Small intestine (tissue), 16 donors: ENCODE measurements at places on chromosomes 7 and 10.

GRCh38 chr10:125520968-125521367 lies 162.0 kb downstream of the TEX36 start:
- DNase-seq = no peak

DNA sequence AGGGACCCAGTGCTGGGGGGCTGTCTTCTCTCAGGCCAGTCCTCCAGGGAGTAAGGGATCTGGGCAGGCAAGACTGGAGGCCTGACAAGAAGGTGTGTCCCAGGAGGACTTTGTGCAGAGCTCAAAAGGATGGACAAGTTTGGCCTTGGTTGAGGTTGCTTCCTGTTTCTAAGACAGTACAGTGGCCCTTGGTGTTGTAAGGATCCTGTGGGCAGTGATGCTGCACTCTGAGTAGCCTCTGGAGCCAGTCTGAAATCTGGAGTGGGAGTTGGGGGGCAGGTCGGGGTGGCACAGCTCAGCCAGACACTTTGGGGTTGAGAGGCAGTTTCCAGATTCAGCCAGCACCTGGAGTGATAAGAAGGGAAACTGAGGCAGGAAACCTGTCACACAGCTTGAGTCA lies 139.2 kb upstream of the ZMIZ1 start:
- DNase-seq = no peak

- no peak for DNase-seq
Measured at GRCh38 chr7:98909487-98909886, 31.2 kb downstream of the TRRAP start.

DNA sequence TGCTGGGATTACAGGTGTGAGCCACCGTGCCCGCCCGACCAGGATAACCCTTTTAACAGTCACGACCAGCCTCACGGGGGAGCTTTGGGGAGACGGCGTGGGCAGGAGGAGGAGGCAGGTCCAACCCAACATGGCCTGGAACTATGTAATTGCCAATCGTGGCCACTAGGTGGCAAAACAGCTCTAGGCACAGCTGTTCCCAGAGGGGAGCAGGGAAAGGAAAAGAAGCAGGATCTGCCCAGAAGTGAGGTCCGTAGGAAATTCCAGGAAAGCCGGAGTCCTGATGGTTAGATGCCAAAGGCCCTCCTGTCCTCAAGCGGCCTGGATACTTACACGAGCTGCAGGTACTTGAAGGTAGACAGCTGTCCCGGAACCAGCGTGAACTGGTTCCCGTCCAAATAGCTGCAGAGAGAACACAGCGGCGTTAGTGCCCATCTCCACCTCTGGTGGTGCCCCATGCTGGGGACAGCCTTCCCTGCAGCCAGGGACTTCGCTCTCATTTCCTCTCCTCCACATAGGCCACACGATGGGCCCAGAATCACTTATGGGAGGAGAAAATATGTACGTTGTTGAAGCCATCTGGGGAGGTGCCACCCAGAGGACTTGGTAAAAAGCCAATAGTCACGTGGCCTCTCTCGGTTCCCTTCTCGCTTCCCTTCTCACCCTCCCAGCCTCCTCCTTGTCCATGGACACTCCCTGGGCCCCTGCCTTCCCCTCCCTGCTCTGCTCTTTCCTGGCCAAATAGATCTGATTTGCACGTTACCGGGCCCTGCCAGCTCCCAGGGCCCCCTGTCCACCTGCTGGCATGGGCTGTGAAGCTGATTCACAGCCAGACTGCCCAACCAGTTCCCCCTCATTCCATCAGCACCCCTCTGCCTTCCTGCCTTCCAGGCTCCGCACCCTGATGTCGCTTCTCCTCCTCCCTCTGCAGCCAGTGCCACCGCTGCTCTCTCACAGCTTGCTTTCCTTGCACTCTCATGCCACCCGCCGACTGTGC lies 148.1 kb downstream of the SLIT1 start:
- peak; percentile 82 for DNase-seq

DNA sequence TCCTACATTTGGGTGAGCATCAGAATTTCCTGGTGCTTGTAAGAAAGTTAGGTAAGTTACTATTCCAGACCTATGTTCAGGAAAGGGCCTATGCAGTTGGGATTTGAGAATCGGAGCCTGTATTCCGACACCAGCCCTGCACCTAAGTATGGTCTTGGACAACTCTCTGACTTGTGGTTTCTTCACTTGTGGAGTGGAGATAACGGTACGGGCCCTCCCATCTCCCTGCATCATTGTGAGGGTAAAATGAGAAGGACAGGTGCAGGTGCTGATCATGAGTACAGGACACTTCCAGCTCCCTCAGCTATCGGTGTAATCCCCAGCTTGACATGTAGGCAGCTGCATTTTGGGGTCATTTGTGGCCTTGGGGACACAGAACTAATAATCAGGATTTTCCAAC lies 138.3 kb upstream of the NAMPT start:
- no peak for DNase-seq

DNA sequence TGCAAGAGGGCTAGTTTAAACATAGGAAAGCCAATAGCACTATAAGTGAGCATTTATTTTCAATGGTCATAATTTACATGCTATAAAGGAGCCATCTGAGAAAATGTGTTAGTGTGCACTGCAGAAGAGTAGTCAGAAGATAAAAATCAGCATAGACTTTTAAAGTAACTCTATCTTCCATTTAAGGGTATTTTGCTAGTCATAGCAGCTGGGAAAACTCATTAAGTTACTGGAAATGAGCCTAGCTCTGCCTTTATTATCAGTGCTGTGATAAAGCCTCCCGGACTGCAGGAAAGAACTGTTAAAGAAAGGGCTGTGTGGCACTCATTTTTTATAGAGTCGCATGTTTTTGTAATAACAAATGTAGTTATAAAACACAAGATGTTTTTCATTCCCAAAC lies 825.8 kb upstream of the POM121L12 start:
- DNase-seq = no peak

GRCh38 chr7:122694697-122695096 lies 4.2 kb downstream of the RNF133 start:
- DNase-seq = no peak

DNA sequence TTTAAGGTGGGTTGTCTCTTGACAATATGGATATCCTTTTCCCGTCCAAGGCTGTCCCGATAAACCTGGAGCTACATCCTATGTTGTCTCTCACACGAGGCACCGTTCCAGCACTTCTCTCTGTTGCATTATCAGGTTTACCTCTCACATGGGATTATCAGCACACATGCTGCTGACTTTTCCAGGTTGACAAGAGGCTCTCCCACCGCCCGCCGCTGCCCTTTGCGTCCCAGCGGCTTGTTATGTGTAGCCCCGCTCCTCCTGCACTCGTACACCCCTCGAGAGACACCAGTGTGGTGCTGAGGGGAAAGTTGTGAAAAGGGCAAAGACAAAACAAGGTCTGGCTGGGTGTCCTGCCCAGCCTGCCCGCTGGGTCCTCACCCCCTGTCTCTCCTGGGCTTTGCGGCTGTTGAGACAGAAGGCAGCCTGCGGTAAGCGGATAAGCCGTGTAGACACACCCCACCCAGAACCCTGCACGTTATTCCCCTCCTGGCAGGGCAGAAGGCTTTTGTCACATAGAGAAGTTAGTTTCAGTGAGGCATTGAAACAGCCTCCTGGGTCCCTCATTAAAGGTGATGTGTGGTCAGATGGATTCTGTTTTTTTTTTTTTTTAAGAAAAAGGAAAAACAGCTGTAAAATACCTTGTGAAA lies 38.7 kb downstream of the UBE3C start:
- no peak for DNase-seq

GRCh38 chr10:63515002-63515763 lies 6.0 kb upstream of the REEP3 start:
- DNase-seq = no peak

DNA sequence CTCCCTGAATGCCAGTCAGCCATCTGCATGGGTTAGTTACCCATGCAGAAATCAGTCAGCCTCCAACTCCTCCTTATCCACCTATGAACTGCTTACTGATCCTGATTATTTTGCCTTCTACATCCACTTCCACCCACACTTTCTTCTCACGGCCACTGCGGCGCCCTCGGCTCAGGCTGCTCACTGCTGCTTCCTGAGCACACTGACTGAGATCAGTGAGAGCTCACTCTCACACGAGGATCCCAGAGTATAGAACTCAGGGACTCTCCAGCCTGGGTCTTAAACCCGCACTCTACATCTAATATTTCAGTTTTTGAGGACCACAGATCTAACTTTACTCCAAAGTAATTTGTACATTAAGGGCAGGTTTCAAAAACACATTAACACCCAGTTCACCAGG lies 64.4 kb downstream of the GRB10 start:
- no peak for DNase-seq

GRCh38 chr10:99874341-99875085 lies 92.1 kb downstream of the ABCC2 start:
- DNase-seq = no peak

DNA sequence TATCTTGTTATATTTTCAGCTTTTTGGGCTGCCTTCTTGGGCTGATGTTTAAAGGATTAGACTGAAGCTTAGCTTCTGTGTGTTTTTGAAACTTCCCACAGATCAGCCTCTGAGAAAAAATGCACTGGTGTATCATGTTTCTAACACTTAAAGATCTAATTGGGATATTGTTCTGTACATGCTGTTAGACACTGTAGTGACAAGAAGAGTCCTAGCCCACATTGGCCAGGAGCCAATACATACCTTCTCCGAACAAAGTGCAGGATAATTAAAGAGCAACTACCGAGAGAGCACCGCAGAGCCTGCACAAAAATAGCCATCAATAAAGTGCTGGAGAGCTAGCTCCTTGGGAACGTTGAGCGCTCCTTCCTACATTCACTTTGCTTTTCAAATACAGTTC lies 289.4 kb upstream of the SP8 start:
- peak; percentile 25 for DNase-seq

DNA sequence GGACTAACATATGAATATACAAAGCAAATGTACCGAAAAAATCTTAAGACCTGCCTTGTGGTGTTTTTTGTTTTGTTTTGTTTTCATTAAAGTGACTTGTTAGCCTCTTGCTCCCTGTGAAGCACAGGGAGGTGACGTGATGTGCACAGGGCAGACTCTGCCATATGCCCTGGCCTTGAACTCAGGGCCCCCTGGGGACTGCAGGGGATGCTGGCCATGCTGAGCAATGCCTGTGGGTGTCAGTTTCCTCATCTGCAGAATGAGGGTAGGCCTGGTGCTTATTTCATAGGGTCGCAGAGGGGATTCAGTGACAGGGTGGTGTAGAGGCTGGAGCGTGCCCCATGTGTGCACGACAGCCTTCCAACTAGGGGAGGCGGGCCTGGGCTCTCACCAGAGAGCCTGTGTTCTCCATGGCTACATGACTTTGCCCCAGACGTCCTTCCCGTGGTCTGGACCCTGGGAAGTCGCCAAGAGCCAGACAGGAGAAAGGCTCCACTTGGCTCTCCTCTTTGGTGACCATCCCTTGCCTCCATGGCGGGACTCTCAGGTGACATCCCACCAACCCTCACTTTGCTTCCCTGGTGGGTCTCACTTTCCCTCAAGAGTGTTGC lies 14.5 kb downstream of the EGFR start:
- no peak for DNase-seq

DNA sequence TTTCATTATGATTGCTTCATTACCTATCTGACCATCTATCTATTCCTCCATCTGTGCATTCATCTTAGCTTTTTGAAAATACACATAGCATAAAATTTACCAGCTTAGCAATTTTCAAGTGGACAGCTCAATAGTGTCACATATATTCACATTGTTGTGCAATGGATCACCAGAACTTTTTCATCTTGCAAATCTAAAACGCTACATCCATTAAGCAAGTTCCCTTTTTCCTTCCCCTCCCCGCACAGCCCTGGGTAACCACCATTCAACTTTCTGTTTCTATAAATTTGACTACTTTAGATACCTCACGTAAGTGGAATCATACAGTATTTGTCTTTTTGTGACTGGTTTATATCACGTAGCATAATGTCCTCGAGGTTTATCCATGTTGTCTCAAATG lies 78.0 kb upstream of the ADRB1 start:
- DNase-seq = no peak

DNA sequence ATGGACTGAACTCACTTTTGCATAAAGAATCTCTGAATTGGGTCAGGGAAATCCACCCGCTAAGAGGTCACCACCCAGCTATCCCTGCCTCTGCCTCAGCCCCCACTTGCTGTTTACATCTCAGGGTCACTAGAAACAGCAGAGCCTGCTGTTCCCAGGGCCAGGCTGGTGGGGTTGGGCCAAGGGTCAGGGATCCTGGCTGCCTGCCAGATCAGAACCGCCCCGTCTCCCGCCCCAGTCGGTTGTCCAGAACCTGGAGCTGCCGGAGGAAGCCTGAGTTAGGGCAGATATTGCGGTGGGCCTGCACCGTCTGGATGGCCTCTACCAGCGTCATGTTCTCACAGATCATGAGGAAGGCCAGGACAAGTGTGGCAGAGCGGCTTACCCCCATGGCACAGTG lies 17.0 kb upstream of the SAMD8 start:
- no peak for DNase-seq

GRCh38 chr7:128763541-128763940 lies 12.1 kb downstream of the OPN1SW start:
- DNase-seq = no peak

DNA sequence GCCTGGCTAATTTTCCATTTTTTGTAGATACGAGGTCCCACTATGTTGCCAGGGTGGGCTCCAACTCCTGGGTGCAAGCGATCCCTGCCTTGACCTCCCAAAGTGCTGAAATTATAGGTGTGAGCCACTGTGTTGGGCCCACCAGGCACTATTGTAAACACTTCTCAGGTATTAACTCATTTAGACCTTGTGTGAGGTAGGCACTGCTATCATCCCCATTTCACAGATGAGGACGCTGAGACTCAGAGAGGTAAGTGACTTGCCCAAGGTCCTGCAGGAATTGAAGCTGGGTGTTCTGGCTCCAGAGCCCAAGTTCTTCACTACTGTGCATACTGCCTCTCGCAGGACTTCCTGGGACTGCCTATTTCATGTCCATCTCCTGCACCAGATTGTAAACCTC lies 67.1 kb upstream of the SYPL1 start:
- no peak for DNase-seq

DNA sequence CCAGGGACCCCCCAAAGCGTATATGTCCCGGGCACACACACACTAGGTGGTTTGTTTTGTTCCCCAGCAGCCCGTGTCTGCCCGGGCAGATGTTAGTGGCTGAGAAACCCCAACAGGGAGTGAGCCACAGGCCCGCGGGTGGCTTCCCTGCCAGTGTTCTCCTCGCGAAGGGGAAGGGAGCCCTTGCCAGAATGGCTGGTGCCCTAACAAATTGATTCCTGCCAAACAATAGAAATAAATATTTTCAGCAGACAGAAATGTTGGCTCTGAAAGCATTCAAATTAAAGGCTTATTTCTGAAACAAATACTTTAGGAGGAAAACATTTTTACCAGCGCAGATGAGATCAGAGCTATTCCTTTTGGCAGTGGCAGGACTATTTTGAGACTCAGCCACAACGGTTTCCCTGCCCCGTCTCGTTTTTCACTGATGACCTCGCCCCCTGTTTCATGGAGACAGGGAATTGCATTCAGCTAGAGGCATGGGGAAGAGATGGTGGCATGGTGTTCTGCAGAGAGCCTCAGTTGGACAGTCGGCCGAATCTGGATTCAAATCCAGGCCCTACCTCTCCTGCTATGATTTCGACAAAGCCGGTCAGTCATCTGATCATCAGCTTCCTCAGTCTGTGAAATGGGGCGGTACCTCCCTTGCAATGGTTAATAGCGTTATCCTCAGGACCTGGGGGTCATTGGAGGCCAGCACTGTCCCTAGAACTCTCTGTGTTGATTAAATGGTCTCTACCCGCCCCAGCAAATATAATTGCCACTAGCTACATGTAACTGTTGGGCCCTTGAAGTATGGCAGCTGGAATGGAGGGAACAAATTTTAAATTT lies 84.5 kb downstream of the CUX1 start:
- DNase-seq = no peak
